ENCODE measurements at places on chromosomes 5 and 9.

DNA sequence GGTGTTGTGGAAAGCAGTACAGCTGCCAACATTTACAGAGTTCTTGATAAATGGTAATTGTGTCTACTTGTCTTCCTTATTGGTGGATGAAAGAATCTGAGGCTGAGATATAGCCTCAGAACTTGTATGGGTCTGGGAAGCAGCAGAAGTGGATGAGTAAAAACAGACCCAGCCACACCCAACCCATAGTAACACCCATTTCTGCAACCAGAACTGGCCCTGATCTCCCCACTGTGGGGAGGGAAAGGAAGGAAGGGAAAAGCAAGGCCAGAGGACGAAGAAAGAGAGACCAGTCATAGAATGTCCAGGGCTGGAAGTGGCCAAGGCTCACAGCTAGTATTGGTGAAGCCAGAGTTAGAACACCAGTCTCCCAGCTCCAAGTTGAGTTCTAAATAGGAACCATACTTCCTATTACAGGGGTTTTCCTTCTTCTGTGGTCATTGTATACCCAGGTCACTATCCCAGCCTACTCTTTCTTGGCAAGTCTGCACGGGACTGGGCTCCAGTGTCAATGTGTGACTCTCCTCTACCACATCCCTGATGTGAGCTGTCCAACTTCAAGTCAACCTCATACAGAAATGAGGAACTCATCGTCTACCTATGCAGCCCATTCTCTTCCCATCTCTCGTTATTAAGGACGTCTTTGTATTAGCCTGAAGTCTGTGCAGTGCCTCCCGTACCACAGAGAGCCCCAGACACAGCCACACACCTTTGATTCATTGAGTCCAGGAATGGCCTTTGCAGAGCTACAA is 35.9 kb downstream of the ITK start:
- ATAC-seq: no peak

- ATAC-seq: no peak
Measured at GRCh38 chr9:132074736-132075135, 4.9 kb downstream of the MED27 start.

DNA sequence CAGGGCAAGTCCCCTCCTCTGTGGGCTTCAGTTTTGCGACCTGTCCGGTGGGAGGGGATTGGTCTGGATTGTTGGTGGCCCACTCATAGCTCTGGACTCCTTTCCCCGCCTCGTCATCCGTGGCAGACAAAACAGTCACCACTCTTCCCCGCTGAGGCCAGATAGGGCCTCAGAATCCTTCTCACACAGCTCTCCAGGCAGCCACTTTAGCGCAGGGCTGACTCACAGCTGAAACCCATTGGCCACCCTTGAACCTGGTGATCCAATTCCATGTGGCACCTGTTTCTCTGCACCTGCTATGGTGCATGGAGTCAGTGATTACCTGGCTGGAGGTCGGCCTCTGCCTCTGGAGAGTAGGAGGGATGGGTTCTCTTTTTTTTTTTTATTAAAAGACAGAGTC is 15.8 kb upstream of the CACFD1 start:
- ATAC-seq: no peak

DNA sequence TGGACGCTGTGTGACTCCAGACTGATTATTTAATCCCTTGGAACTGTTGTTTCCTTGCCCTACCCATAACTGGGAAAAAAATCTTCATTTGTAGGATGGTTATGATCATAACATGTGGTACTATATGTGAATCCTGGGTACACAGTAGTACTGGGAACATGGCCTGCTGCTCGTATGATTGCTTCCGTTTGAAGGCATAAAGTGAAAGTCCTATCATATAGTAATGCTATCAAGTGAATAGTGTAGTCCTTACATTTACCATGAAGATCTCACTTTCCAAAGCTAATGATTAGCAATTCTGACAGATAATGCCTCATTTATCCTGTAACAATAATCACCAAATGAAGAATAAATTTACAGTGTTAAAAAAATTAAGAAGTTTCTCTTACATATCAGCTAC is 53.2 kb downstream of the MEF2C start:
- no peak for ATAC-seq

GRCh38 chr9:30970812-30971211 is 1413.6 kb upstream of the ACO1 start:
- ATAC-seq: no peak

- ATAC-seq: no peak
Measured at GRCh38 chr9:120757026-120757913, 35.9 kb downstream of the FBXW2 start.

DNA sequence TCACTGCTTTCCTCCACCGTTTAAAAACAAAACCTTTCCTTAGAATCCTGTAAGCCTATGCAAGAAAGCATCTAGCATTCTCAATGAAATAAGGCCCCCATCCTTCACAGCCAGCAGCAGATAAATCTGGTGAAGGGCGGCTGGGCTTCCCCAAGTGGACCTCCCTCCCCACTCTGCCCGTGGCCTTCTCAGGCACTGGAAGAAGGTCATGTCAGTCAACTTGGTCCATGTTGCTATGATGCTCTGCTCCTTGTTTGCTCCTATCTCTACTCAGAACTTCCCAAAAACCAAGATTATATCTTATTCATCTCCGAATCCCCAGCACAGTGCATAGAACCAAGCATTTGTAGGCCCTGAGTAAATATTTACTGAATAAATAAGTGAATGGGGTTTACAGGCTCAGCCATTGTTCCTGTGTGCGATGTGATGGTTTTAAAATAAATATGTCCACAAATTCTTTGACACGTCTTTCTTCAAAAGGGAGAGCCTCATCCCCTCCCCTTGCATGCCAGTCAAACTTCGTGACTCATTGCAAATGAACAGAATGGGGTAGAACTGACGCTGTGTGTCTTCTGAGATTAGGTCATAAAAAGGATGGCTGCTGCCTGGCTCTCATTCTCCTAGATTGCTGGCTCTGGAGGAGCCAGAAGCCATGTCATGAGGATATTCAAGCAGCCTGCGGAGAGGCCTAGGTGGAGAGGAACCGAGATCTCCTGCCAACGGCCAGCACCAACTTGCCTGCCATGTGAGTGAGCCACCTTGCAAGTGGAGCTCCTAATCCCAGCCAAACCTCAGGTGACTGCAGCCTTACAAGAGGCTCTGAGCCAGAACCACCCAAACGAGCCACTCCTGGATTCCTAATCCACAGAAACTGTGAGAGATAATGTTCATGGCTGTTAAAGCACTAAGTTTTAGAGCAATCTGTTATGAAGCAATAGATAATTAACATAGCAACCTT is 70.5 kb downstream of the MED27 start:
- no peak for ATAC-seq

DNA sequence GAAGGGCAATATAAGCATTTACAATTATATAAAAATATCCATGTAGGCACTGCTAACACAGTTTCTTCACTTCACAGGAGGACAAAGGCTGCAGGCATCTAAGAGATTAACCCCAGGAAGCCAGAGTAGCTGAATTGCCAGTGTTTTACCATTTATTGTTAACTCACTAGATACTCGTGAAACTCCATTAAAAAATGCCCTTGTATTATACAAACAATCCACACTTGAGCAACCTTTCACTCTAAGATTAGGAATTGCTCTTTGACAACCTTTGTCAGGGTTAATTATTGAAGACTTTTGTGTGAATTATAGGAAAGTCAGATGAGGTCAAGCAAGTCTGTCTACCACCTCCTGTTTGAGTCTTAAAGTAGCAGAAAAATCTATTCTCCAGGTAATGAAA is 317.8 kb downstream of the ADGRV1 start:
- ATAC-seq: no peak

- no peak for ATAC-seq
Measured at GRCh38 chr9:18543406-18544192, 69.6 kb downstream of the ADAMTSL1 start.

DNA sequence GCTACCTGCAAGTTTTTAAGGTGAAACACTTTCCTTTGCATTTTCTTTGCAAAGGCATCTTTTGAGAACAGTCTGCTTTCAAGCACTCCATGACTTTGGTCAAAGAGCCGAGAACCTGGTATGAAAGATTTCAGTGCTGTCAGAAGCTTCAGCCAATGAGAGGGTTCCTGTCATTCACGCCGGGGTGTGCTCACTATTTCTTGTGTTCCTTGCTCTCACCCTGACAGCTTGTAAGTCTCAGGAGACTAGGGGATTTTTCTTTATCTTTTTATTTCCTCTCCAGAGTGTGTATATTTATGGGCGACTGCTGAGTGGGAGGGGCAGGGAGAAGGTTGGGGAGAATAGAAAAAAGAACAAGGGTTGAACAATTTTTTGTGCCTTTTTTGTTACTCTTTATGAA is 334.0 kb downstream of the PSAT1 start:
- ATAC-seq: no peak

- ATAC-seq: no peak
Measured at GRCh38 chr5:138595180-138595795, 20.1 kb upstream of the HSPA9 start.

DNA sequence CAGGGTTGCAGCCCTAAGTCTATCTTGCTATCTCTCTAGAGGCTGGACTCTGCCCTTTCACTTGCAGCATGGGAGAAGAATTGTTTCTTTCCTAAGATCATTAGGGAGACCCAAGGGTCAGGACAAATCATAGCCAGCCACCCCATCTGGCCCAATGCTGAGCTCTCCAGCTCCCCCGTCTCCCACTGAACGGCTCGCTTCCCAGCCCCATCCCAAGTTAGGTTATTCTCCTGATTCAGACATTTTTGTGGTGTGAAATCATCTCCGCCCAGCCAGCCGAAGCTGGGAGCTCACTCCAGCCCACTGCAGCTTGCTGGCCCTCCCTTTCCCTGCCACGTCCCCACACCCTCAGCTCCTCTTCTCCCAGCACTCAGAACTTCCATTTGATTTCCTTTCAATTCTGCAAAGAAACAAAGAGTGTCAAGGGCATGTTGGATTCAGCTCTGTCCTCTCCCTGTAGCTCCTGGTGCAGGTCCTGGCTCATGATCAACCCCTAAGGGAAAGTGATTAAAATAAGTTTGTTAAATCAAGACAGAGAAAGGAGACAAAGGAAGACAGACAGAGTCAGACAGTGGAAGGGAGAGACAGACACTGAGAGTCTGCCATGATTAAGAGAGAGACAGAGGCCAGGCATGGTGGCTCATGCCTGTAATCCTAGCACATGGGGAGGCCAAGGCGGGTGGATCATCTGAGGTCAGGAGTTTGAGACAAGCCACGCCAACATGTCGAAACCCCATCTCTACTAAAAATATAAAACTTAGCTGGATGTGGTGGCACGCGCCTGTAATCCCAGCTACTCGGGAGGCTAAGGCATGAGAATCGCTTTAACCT is 12.6 kb upstream of the SPARC start:
- peak; percentile 82 for ATAC-seq

GRCh38 chr9:129141066-129142041 is 30.1 kb downstream of the PTPA start:
- peak; percentile 10 for ATAC-seq

- ATAC-seq: peak; percentile 89
Measured at GRCh38 chr5:10400831-10401230, 40.8 kb upstream of the ROPN1L start.

DNA sequence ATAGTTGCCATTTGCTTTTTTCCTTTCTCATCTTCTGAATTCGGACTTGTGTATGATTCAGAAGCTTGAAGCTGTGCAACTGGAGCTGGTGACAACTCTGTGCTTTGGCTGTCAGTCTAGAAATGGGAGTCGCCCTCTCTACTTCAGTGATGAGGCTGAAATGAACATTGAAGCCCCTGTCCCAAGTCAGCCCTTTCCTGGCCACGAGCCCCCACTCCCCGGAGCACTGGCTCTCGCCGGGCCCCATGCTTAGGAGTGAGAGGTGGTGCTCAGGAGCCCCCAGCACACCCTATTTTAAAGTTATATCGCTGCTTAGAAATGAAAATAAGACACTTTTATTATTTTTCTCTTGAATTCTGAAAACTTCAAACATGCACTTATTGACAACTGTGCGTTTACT is 66.0 kb downstream of the PSMB7 start:
- no peak for ATAC-seq

GRCh38 chr5:38923661-38924451 is 78.0 kb downstream of the OSMR start:
- peak; percentile 85 for ATAC-seq

DNA sequence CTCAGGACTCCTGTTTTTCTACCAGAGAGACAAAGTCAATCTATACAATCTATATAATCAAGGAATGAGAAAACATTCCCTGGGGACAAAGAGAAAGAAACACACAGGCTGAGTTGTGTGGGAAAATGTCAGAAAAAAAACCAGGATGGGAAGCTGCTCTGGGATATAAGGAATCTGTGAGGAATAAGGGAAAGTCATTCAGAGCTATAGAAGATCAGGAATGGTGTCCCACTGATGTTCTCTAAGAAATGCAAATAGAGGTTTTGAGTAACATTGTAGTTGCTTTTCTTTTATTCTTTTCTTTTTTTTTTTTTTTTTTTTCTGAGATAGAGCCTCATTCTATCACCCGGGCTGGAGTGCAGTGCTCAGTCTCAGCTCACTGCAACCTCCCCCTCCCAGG is 605.9 kb upstream of the KLF4 start:
- ATAC-seq: no peak

GRCh38 chr9:70554881-70555280 is 140.4 kb upstream of the KLF9 start:
- ATAC-seq: no peak

DNA sequence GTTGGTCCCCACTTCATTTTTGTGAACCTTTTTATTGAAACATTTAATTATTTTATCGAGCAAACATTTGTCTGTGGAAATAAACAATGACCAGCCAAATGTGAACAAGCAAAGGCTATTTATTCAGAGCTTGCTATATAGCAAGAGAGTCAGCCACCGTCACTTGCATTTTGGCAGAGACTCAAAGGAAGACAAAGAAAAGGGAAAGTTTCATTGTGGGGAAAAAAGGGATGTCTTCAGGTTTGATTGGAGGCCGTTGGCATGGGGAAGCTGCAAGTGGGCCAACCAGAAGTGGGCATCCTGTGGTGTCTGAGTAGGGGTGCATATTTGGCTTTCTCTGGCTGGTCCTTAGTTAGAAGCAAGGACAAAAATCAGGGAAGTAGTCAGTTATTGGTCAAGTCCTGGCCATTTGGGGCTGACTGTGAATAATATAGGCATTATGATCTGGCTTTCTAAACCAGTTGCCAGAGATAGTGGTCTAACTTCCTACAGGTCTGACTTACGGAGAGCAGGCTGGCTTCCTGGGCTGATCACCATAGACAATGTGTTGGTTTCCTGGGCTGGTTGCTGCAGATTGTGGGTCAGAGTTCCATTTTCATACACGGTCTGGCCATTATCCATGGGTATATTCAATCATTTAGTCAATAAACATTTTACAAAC is 16.6 kb downstream of the ENC1 start:
- ATAC-seq: no peak

- ATAC-seq: no peak
Measured at GRCh38 chr9:89969156-89969675, 364.4 kb downstream of the GADD45G start.

DNA sequence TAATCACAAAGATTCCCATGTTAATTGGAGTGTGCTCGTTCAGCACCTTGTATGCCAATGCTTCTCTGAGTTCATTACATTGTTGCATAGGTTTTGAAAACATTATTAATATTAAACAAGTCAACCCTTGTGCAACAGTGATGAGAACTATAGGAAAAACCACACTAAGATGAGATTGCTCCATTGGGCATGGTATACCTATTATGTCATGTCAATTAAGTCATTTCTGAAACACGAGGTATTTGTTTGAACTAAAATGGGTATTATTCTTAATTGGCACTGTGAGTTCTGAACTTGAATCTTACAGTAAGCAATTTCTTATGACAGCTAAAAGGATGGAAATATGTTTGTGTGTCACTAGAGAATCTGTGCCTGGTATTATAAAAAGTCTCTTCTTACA is 447.7 kb downstream of the EFNA5 start:
- ATAC-seq: no peak
